ENCODE measurements at places on chromosomes 13 and 19.

DNA sequence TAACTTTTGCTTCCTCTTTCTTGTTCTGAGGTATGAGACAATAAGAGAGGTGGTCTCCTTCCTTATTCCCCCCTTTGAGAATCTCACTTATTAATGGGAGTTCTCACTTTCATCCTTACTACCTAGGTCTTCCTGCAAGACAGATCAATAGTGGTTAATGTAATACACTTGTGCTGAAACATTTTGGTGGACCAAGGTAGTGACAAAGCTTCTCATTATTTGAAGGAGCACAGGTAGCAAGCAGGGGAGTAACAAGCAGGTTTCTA, 17.9 kb downstream of the ZNF700 start:
- no peak for DNase-seq

- DNase-seq: no peak
Measured at GRCh38 chr19:5191091-5191490, 149.5 kb downstream of the PTPRS start.

- DNase-seq: no peak
Measured at GRCh38 chr19:13127811-13128575, 9.9 kb downstream of the NACC1 start.

GRCh38 chr19:15248648-15249527, 16.6 kb upstream of the EPHX3 start:
- no peak for DNase-seq

DNA sequence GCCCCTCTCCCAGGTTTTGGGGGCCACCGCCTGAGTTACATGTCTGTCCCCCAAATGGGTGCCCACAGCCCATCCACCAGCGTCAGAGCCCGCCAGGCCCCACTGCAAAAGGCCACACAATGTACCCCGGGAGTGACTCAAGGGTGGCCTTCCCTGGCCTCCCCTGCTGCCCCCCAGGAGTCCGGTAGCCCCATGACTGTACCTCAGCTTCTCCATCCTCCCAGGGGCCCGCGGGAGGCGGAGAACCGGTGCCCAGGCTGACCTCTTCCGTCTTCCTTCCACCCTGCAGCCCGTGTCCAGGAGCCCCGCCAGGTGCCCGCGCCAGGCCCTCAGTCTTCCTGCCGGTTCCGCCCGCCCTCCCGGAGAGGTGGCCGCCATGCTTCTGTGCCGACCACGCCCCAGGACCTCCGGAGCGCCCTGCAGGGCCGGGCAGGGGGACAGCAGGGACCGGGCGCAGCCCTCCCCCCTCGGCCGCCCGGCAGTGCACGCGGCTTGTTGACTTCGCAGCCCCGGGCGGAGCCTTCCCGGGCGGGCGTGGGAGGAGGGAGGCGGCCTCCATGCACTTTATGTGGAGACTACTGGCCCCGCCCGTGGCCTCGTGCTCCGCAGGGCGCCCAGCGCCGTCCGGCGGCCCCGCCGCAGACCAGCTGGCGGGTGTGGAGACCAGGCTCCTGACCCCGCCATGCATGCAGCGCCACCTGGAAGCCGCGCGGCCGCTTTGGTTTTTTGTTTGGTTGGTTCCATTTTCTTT, 10.3 kb downstream of the CBARP start:
- no peak for DNase-seq

GRCh38 chr13:113923376-113924063, 50.4 kb downstream of the C13orf46 start:
- DNase-seq: no peak

DNA sequence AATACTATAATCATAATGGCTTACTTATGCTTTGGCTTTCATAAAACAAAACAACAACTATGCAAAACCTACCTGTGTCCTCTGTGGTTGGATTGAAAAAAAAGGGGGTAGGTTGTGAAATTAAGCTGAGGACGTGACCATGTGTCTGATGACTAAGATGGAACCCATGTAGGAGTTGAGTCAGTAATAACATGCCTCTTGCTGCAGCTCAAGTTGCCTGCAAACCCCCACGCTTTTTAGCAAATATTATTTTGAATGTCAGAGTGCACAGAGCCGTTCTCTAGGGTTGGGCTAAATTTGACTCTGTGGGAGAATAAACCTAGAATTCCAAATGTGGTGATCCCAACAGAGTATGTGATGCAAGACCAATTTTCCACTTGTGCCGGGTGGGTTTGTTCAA, 209.3 kb downstream of the KCNRG start:
- no peak for DNase-seq

DNA sequence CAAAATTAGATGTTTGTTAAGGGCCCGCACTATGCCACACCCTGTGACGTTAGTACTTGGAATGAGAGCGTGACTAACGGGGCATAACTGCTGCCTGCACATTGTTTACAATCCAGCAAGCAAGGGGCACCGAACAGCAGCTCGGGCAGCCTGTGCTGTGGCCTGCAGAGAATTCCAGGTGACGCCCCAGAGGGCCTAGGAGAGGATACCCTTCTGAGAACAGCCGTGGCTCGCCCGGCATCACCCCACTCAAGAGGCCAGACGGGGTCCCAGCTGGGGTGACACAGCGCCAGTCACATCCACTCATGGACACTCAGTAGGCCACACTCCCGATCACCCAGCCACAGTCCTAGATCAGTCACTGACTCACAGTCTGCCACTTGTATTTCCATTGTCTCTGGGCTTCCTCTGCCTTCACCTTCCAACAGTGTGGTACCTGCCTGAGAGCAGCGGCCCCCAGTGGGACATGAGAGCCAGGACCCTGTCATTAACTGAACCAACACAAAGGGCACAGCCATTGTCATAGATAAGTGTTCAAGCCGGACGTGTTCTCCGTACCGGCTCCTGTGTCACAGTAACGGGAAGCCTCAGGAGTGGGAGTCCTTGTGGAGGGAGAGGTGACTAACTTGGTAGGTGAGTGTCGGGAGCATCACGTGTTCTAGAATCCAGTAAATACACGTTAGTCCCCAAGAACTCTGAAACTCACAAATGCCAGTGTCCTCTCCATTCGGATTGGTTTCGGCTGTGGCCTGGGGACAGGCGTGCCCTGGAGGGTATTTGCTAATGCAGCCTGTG, 7.5 kb downstream of the ZNF331 start:
- DNase-seq: no peak

- no peak for DNase-seq
Measured at GRCh38 chr13:82947191-82947621, 935.1 kb downstream of the SLITRK1 start.

GRCh38 chr19:56765137-56765536, 75.4 kb downstream of the PEG3 start:
- no peak for DNase-seq

- no peak for DNase-seq
Measured at GRCh38 chr13:94683409-94683808, 28.9 kb downstream of the SOX21 start.

DNA sequence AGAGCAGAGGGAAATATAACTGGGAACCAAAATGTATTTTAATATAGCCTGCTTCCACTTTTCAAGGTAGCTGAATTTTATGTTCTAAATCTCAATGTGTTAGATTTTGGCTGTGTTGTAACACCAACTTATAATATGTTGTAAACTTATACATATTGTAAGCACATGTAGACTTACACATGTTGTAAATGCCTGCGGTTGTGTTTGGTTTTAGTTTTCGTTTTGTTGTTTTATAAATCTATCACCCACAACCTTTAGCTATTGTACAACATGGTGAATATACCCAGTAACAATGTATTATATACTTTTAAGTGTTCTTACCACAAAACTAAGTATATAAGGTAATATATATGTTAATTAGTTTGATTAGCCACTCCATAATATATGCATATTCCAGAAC, 15.6 kb downstream of the KCTD4 start:
- no peak for DNase-seq

GRCh38 chr13:30861163-30861562, 44.9 kb upstream of the MEDAG start:
- DNase-seq: no peak

DNA sequence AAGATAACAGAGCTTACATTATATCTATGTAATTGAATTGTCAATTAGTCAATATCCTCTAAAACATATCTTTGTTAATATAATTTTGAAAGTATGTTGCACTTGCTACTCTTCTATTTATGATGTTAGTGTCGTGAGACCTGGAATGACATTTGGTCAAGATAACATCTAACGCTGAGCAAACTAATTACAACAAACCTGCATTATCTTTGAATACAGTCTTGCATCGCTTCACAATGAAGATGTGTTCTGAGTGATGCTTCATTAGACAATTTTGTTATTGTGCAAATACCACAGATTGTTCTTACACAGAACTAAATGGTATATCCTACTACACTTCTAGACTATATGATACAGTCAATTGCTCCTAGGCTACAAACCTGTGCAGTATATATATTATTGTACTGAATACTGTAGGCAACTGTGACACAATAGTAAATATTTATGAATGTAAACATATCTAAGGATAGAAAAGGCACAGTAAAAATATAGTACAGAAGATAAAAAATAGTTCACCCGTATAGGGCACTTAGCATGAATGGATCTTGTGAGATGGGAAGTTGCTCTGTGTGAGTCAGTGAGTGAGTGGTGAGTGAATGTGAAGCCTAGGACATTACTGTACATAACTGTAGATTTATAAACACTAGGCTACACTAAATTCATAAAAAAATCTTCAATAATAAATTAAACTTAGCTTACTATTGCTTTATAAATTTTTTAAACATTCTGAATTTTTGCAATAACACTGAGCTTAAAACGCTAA, 1773.8 kb downstream of the PCDH9 start:
- no peak for DNase-seq

DNA sequence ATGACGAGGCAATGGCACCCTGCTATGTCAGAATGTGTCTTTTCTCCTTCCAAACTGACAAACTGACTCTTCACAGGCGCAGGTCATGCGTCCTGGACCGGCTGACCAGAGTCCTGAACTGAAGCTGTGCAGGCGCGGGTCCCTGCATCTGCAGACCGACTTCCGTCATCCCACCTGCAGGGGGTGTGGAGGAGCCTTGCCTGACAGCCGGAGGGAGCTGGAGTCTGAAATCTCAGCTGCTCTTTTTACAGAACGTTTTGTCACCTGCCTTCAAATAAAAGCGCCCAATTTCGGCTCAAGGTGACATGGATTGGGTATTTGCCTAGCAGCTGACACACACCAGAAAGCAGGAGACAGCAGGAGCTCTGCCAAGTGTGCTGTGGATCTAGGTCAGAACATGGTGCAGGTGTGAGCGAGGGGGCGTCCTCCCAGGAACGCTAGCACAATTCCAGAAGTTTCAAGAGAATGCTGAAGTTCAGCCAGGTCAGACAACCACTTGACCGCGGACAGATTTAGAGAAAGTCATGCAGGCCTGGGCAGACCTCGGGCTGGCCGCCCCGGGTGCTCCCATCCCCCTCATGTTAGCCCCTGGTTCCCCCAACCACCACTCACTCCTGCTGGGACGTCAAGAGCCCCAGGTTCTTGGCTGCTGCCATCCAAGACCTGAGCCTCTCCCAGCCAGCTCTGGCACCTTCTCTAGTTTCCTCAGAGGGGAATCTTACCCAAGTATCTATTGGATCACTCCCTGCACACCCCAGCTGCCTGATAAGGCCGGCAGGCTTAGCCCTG, 32.8 kb downstream of the ELL start:
- no peak for DNase-seq

GRCh38 chr13:30339738-30340330, 32.5 kb upstream of the KATNAL1 start:
- DNase-seq: no peak

DNA sequence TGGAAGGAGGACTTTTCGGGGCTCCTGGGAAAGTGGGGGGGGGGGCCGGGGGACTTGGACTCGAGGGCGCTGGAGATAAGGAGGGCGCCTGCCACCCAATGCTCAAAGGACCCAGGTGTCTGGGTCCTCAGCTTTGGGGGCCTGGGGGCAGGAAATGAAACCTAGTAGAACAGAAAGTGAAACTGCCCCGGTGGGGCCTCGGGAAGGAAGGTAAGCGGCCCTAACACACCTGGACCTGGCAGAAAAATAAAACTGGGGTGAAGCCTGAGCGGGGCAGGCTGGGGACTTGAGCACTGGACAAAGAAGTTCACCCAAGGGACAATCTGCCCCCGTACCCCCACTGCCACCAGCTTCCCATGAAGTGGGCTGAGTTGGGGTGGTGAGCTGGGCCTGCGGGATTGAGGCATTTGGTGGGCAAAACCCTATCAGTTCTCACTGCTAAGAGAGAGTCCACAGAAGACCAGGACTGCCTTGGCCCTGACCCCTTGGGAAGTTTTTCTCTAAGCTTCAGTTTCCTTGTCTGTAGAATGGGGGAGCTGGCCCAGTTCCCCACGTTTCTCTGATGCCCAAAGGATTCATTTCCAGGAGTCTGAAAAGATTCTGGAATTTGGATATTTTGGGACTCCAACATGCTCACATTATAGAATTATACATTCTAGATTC, 2.3 kb downstream of the PRKD2 start:
- DNase-seq: no peak

Measured in stimulated activated CD4-positive, alpha-beta T cell treated with anti-CD3 and anti-CD28 coated beads, TNF-alpha, amount 100 ng/mL, for 1 hour (primary cell).